Fibroblast of skin of left quadriceps (primary cell): ENCODE measurements at places on chromosomes 6 and 20.

GRCh38 chr20:10916312-10916711 lies 242.5 kb upstream of the JAG1 start:
- DNase-seq, result no peak

GRCh38 chr6:31877125-31877650 lies 1.6 kb downstream of the SLC44A4 start:
- no peak for DNase-seq

DNA sequence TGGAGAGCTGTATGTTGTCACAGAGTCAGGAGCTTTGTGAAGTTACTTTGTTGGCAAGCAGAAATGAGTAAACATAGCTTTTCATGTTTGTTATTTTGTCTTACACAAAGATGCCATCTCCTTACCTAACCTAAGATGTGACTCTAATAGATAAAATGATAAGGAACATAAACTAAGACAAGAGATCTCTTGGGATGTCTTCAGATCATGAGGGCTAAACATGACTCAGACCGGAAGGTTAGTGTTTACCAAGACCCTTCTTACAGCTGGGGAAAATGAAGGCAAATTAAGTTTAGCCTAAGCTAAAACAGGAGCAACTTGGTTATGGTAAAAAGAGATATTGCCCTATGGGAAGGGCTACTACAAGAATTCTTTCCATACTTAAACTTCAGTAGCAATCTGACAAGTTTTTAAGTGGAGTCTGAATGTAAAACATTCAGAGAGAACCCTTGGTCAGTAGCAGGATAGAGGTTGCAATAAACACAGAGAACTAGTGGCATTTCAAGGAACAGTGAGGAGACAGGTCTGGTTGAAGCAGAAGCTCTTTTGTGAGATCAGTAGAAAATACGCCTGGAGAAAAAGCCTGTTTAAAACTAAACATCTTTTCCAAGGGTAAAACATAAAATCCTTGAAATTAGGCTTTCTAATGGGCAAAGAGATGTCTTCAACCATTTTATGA lies 29.9 kb downstream of the SGK1 start:
- DNase-seq, result no peak

GRCh38 chr6:54491431-54491830 lies 183.2 kb downstream of the TINAG start:
- no peak for DNase-seq

DNA sequence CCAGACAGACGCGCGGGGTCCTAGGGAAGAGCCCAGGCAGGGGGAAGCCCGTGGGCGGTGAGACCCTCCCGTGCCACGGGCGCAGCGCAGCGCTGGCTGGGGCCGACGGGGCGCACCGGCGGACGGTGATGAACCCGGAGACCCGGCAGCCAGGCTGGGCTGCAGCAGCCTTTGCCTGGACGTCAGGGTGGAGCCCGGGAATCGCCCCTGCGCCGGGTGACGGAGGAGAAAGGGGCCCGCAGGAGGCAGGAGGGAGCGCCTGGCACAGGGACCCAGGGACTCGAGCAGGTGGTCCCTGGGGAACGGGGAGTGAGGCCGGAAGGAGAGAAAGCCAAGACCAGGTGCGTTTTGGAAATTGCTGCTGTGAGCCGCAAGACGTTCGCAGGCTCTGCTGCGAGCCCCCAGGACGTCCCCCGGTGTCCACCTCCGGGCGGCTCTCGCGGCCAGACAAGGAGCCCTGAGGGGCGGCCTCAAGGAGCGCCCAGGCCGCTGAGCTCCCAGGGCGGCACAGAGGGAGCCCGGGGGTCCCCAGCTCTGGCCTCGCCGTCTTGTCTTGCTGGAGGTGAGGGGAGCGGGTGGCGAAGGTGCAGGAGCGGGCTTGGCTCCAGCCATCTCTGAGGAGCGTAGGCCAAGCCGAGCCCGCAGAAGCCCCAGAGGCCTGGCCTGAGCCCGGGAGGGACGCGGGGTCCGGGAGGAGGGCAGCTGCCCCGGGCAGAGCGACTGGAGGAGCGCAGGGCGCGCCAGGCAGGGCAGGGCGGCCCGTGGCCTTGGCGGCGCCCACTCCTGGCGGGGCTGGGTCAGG lies 191.2 kb upstream of the PDE10A start:
- no peak for DNase-seq

- DNase-seq, result no peak
Measured at GRCh38 chr6:114707081-114707620, 364.3 kb upstream of the HS3ST5 start.

DNA sequence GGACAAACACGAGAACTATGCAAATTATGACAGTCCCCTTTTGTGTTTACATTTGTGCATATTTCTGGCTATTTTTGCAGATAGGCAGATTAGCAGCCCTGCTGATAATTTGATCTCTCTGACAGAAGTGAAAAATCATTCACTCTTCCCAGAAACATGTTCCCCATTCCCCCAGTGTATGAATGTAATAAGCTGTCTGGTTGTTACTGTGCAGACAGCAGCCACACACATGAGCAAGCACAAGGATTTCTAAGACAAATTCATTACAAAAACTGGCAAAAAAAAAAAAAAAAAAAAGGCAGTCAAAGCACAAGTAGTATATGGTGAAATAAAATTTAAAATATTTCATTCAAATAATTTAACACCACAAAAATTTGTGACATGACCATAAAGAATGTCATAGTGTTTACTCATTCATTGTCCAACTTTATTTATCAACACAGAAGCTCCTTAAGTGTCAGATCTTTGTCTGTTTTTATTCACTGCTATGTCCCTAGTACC lies 95.5 kb upstream of the VGLL2 start:
- DNase-seq, result no peak

DNA sequence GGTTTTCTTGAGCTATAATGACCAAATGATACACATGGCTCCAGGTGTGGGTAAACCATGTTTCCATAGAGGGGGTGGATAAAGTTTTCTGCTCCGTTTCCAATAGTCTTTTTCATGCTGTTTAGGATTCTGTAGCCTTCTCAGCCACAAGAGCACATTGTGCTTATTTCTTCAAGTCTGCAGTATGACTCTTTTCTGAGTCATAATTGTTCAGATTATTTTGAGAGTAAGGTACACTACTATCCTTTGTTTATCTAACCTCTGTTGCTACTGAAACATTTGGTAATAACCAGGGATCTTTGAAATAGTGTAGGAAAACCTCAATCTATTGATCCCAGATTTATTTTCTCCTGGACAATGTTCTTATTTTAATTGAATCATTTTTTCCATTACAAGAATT lies 247.9 kb upstream of the BMP2 start:
- DNase-seq, result peak; percentile 3

GRCh38 chr6:46451343-46451742 lies 39.9 kb downstream of the RCAN2 start:
- DNase-seq, result no peak

DNA sequence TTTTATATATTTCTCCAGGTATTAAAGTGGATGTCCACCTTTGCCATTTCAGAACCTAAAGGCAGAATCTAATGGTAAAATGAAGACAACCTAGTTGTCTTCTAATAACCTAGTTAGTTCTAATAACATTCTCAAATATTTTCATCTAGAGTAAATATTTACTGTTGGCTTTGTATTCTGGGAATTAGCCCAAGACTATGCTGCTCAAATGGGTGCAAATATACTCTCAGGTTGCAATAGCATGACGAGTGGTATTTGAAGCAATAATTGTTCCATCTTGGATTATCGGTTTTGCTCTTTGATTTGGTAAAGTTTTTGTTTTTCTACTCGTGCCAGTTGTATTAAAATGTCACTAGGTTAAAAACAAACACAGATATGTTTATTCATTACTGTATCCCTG lies 21.0 kb upstream of the RSPH4A start:
- DNase-seq, result no peak

GRCh38 chr6:167751579-167752115 lies 75.1 kb upstream of the AFDN start:
- no peak for DNase-seq

GRCh38 chr6:82337688-82338257 lies 25.8 kb upstream of the TPBG start:
- no peak for DNase-seq

DNA sequence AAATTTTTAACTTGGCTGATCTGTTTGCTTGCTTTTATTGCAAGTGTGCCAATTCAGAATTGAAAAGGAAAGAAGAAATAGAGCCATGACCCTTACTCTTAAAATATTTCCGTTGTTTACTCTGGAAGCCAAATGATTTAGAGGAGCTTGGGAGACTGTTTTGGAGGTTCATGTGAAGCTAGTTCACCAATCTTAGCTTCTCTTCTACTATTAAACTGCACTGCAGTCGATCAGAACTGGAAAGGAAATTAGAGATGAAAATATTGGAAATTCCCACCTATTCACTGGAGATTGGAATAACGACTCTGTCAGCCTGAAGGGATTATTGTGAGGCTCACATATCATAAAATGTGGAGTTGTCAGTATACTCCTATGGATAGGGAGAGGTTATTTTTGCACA lies 81.8 kb downstream of the MLIP start:
- no peak for DNase-seq

DNA sequence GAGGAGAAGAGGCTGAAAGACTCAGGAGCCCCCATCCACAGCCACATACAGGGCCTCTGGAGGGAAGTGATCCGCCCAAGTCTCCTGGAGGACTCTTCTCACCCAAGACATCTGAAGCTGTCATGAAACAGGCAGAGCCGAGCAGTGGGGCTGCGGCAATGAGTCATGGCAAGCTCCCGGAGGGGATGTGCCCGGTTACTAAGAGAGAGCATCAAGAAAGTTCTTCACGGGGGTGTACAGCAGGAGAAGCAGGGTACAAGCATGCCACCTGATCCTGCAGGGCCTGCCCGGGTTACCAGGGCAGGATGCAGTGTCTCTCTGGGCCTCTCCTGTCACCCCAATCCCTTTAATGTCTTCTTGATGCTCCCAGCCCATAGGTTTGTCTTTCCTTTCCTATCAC lies 21.1 kb downstream of the TRIM26 start:
- DNase-seq, result no peak

GRCh38 chr6:130020073-130020906 lies 1.9 kb downstream of the L3MBTL3 start:
- no peak for DNase-seq

DNA sequence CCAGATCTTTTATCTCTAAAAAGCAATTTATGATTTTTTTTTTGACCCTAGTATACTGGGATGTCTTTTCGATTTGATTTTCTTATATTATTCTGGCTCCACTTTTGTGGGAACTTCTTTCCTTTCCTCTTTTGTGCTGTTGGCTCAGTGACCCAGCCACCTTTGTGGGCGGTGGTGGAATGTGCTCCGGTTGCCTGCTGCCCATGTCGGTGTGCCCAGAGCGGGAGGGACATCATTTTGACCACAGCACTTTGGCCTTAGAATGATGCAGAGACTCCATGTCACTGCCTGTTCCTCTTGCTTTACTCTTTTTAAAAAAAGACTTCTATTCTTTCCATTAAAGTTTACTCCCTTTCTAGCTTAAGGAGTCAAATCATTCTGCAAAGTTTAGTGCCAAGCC lies 198.0 kb downstream of the FARS2 start:
- no peak for DNase-seq

DNA sequence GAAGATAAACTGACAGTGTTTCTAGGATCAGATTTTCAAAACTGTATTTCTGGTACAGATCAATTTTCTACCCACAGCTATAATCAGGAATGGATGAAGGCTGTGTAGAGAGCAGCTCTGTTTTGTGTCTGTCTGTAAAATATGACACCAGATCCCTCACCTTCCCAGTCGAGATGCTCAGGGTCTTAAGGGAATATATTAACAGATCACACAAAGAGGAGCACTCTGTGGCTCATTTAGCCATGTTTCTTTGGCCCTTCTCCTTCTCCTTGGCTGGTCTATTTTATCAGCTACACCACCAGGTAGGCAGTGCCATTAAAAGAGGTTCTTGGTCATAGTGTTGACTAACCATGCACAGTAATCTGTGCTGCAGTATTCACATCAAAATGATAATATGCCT lies 82.6 kb downstream of the PREP start:
- DNase-seq, result no peak

DNA sequence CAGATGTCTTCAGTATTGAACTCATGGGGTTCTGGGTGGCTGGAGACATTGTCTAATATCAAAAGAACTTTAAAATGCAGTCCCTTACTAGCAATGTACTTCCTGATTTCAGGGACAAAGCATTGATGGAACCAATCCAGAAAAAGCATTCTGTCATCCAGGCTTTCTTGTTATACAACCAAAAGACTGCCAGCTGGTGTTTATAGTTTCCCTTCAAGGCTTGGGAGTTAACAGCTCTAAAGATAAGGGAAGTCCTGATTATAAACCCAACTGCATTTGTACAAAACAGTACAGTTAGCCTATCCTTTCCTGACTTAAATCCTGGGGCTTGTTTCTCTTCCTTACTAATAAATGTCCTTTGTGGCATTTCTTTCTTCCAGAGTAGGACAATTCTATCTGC lies 160.0 kb downstream of the COL21A1 start:
- DNase-seq, result no peak

GRCh38 chr6:36350681-36351571 lies 14.2 kb upstream of the BNIP5 start:
- DNase-seq, result peak; percentile 62

- DNase-seq, result no peak
Measured at GRCh38 chr20:34916774-34917354, 38.7 kb downstream of the GSS start.

DNA sequence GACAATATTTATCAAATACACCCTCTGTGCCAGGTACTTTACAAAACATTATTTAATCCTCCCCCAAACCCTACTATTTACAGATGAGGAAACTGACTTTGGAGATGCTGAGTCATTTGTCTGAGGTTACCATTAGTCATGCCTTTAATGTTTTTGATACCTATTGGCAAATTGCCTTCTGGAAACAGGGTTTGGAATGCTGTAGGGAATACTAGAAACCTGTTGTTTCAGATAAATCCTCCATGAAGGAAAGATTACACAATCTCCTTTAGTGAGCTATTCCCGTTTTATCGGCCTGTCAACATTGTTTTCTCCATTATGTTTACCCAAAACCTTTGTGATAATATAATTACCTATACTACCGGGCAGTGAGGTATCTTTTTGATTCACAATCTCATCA lies 93.6 kb upstream of the ADGRF1 start:
- peak; percentile 84 for DNase-seq

- peak; percentile 48 for DNase-seq
Measured at GRCh38 chr6:25192590-25193459, 86.3 kb upstream of the CARMIL1 start.

- DNase-seq, result no peak
Measured at GRCh38 chr6:110421749-110422443, 6.5 kb upstream of the DDO start.

- DNase-seq, result no peak
Measured at GRCh38 chr20:7608250-7608649, 332.0 kb downstream of the HAO1 start.

DNA sequence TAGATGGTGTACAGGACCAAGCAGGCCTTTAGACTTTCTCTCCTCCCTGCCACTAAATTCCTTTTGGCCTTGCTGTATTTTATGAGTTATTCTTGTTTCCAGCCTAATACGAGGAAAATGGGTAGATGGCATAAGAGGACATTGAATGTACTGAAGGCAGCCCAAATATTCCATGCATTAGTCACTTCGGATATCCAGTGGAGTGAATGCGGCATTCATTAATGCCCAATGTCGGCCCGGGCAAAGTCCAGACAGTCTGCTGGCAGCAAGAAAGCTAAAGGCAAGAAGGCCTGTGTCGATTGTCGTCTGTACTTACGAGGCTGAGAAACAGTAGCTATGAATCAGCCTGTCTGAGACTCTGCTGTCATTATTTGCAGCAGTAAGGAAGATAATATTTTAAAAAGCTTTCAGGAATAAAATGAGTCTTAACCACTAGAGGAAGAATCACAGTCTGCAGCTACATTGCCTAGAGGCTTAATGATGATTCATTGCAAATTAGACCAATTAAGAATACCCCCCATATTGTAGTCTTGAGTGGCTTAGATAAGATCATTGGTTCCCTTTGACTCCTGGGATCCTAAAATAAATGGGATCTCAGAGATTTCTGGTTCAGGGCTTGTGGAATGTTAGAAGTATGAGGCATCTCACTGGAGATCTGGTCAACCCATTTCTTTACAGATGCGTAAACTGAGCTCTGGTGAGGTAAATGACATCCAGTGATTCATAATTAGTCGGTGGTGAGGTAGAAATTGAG lies 534.1 kb upstream of the JAG1 start:
- DNase-seq, result no peak
